Stimulated activated CD8-positive, alpha-beta memory T cell treated with anti-CD3 and anti-CD28 coated beads, Interleukin-15, amount 100 ng/mL, for 24 hours (primary cell): ENCODE measurements at places on chromosomes 13 and 19.

DNA sequence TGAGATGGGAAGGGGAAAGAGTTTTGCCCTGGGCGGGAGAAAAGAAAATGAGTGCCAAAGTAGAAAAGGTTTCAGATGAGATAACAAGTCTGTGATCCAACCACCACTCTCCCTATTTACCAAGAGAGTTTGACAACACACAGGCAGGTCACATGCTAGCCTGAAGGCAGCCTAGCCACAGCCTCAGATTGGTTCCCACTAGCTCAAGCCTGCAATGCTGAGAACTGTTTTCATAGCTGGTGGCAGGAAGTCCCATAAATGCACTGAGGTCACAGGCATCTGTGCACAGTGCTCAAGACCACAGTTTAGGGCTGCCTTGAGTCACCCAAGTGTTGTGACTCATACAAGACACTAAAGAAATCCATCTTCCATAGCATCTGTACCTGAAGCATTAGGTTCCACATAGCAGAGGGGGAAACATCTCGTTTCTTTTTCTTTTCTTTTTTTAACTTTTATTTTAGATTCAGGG, 18.5 kb upstream of the POP4 start:
- DNase-seq, result no peak

- DNase-seq, result no peak
These were observed 15.7 kb downstream of the MOB3A start for GRCh38 chr19:2080336-2080988.

DNA sequence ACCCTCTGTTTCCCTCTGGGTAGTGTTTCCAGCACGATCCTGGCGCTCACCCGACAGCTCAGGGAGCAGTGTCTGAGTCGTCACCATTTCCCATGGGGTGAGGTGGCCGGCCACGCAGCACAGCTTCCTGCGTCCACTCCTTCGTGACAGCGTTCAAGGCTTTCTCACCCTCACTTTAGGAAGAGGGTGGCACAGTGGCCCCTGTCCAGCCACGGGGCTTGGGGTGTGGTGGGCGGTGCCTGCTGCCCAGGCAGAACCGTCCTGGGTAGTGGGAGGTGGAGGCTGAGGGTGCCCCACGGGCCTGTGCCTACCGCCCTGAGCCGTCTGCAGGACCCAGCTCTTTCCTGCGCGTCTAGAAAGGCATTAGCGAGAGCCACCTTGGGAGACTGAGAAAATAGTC, 21.9 kb downstream of the LAMP1 start:
- DNase-seq, result no peak

- DNase-seq, result no peak
These were observed 153.2 kb downstream of the USP12 start for GRCh38 chr13:27018344-27018861.

- DNase-seq, result no peak
These were observed 11.3 kb upstream of the ZBTB7A start for GRCh38 chr19:4077800-4078684.

- no peak for DNase-seq
These were observed 286.5 kb downstream of the PCDH17 start for GRCh38 chr13:57918086-57918485.

- no peak for DNase-seq
These were observed 2.3 kb downstream of the PEG3 start for GRCh38 chr19:56838024-56838908.

GRCh38 chr13:47679401-47679800, 321.7 kb downstream of the SUCLA2 start:
- no peak for DNase-seq
